Left cardiac atrium (tissue), 4 donors: ENCODE measurements at places on chromosomes 7 and 10.

GRCh38 chr10:22491931-22492615, 146.8 kb downstream of the SPAG6 start:
- DNase-seq: no peak

- peak; percentile 54 for DNase-seq
Observed at GRCh38 chr10:118045837-118046394, 825 bp downstream of the RAB11FIP2 start.

- DNase-seq: no peak
Observed at GRCh38 chr10:118952493-118953295, 76.8 kb upstream of the NANOS1 start.

DNA sequence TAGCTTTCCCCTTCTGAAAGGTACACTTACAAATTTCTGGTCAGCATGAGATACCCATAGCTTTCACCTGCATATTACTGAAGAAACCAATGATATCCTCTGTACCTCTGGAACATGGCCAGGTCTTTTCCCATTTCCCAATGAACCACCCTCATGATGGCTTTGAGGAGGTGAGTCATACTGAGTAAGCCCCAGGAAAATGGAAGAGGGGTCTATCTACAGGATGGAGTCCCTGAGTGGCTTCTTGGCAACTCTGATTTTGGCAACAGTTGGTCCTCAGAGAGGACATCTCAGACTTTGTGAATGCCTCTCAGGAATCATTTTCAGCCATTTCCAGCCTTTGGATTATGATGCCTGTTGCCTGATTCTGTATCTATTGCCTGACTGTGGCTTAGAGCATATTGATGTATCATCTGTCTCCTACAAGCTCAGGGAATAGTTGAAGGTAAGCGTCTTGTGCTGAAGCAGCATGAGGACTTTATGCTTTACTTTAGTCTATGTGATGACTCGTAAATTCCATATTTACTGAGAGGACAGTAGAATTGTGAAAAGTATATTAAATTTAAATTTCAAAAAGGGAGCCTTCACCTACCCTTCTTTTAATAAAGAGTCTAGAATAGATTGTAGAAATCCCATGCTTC, 84.7 kb upstream of the DKK1 start:
- no peak for DNase-seq
